ENCODE measurements at places on chromosomes 5 and 9. TPM values are rescaled to one million over a fixed set of nuclear protein-coding genes. Genes with fewer than 3 reads are reported as not detected.

The FAM169A gene
- 21.1 TPM for total RNA-seq

DNA sequence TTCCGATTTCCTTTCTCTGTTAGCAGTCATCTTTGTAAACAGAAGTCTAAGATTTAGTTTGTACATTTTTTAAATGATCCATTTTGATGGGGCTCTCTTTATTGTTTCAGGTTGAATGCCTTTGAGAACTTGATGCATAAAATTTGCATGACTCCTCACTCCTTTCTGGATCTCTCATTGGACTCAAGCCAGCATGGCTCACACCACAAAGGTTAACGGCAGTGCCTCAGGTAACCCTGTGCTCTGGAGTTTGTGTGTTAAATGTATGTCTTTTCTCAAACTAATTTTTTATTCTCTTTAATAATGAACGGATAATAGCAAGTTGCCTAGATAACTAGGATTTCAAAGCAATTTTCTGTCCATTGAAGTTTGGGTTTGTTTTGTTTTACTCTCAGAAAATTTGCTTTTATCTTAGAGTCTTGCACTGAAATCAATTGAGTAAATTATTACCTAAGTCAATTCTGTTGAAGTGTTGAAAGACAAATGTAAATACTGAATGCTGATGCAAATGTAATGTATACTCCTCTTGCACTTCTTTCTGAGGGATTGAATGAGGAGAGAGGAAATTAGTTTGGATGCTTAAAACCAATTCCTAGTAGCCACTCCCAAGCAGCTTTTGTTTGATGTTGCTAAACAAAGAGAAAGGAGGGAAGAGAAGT lies 164.6 kb upstream of the DMRT1 start:
- no peak for DNase-seq

DNA sequence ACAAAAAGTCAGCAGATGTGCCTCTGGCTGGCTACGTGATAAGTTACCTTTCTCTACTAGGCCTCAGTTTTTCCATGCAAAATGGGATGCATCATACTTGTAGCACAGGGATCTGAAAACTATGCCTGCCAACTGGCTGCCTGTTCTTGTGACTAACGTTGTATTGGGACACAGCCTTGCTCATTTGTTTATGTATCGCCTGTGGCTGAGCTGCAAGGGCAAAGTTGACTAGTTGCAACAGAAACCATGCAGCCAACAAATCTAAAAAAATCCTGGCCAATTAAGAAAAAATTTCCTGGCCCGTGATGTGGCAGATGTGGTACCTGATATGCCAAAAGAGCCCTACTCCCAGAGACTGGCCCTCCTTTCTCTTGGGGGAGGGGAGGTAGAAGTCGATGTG lies 131.3 kb downstream of the SEC61B start:
- no peak for DNase-seq

DNA sequence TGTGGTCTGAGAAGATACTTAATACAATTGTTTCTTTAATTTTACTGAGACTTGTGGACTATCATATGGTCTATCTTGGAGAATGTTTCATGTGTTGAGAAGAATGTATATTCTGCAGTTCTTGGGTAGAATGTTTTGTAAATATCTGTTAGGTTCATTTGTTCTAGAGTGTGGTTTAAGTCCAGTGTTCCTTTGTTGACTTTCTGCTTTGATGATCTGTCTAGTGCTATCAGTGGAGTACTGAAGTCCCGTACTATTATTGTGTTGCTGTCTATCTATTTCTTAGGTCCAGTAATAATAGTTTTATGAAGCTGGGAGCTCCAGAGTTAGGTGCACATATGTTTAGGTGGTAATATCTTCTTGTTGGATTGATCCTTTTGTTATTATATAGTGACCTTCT lies 36.1 kb downstream of the IQGAP2 start:
- no peak for DNase-seq

The SCGB3A2 gene
- 1.4 TPM for total RNA-seq

The PLPPR1 gene
- total RNA-seq = 0.15 TPM

GRCh38 chr5:154053468-154053867 lies 14.7 kb downstream of the MFAP3 start:
- no peak for DNase-seq

DNA sequence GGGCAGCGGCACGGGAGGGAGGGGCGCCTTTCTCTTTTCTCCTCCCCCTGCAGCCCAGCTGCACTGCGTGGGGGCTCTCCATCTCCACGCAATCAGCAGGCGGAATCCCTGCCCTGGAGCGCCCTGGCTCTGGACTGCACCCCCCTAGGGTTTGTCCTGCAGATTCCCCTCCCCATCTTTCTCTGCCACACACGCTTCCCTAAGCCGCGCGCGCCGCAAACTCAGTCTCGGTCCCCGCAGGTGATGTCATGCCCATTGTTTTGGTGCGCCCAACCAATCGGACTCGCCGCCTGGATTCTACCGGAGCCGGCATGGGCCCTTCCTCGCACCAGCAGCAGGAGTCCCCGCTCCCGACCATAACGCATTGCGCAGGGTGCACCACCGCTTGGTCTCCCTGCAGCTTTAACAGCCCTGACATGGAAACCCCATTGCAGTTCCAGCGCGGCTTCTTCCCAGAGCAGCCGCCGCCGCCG lies at the start of gene KCNN2:
Gene KCNN2 (plus strand): TSS at position 347 of the 473 bp plus-strand sequence. CDS start 70 bp downstream, at position 417.
- DNase-seq = peak; percentile 86

The ZNF366 gene
- total RNA-seq = 23.3 TPM

DNA sequence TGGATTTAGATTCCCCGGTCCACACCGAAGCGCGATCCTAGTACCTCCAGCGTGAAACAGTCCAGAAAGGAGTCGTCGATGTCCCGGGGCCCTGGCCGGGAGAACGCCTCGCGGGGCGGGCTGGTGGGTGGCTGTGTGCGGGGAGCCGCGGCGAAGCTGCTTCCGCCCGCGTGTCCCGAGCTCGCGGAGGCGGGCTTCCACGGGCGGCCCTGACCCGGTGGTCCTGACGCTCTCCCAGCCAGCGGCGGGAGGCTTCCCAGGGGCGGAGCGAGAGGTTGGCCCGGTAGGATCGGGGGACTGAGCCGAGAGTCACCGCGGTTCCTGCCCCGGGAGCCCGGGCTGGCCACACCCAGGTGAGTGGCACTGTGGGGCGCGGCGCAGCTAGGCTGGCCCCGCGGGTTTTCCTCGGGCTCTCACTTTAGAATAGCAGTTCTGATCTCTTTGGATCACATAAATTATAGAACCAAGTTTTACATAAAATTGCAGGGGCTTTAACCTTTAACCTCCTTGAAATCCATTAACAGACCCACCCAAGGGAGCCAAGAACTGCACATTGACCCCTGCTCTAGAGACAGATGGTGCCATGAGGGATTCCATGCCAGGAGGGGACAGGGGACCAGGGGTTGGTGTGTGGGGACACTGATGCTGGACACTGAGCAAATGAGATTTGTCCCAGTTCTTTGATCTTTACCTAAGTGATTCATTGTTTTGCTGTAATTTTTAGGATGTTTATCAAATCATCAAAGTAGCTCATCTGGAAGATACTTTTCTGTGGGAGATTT lies 29.2 kb upstream of the IL31RA start:
- DNase-seq = peak; percentile 30

- no peak for DNase-seq
Observed at GRCh38 chr9:111952559-111952958, 55.9 kb downstream of the UGCG start.

GRCh38 chr9:78188594-78188993 lies 47.3 kb upstream of the CEP78 start:
- no peak for DNase-seq

The HTR4 gene
- not detected for total RNA-seq

The LECT2 gene
- not detected for total RNA-seq

DNA sequence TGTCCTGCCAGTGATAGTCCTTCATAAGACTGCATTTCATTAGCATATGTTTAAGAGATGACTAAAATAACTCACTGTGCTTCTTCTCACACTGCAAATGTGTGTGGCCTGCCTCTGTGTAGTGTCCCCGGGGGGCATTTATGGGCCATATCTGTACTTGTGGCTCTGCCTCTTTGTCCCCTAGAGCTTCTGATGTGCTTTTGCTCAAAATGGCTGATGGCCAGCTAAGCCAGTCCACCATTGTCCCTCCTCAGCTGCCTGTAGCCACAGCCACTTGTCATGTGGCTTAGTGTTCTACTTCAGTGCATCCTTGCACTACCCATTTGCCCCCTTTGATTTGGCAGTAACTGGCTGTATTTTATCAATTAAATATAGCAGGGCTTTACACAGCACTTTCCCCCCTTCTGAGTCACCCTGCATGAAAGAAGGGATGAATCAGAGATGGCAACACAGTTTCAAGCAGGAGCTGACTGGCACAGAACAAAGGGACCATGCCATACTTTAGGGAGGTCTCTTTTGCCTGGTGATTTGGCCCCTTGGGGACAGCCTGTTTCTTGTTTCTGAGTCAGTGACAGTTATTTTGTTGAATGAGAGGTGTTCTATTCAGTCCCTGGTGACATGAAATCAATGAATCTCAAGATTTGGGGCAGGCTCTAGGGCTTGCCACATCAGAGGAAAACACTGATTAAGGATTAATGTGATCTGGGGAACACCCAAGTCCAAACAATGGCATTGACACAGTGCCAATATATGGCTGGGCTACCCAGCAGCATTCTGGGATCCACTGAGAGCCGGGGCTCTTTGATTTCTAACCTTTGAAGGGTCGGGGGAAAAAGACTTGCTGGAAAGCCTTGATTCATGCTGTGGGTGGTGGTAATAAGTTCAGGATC lies 245.5 kb downstream of the SMARCA2 start:
- DNase-seq = no peak

The CTXN3 gene
- 5.4 TPM for total RNA-seq

The MARVELD2 gene
- 6.5 TPM for total RNA-seq

Measured in endothelial cell (in vitro differentiated cells).